CD8-positive, alpha-beta T cell (primary cell): ENCODE measurements at places on chromosomes 16 and 17.

GRCh38 chr16:74771656-74772315 lies 2.8 kb downstream of the FA2H start:
- DNase-seq = peak; percentile 5

GRCh38 chr17:82872591-82873520 lies 33.0 kb upstream of the ZNF750 start:
- no peak for DNase-seq

DNA sequence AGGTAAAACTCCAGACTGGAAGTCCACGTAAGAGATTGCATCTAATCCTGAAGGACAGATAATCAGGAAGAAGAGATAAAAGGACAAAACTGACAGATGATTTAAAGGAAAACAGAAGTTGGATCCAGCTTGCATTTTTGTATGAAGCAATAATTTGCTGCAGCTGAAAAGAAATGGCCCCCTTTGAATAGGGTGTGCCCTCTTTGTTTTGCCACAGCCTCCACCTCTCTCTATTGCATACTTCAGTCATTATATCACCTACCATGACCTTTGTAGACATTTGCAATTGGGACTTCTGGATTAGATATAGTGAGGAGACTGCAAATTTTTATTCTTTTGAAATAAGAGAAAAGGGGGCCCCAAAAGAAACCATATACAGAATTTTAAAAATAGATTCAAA lies 8.1 kb downstream of the NOG start:
- no peak for DNase-seq

DNA sequence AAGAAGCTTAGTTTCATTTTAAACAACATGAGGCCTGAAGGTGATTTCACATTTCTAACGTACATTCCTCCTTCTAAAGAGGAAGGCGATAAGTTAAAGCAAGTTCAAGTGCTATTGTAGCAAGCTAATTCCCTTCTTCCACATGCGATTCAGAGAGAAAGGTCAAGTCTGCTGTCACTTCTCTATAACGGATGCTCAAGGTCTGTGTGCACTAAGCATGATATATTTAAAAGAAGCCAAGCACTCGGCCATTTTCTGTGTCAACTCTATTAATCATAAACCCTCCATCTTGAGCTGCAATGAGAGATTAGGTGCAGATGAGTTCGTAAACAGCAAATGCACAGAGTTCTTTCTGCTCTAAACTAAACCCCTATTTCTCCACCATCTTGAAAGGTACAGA lies 568.8 kb upstream of the ZFHX3 start:
- DNase-seq = no peak

DNA sequence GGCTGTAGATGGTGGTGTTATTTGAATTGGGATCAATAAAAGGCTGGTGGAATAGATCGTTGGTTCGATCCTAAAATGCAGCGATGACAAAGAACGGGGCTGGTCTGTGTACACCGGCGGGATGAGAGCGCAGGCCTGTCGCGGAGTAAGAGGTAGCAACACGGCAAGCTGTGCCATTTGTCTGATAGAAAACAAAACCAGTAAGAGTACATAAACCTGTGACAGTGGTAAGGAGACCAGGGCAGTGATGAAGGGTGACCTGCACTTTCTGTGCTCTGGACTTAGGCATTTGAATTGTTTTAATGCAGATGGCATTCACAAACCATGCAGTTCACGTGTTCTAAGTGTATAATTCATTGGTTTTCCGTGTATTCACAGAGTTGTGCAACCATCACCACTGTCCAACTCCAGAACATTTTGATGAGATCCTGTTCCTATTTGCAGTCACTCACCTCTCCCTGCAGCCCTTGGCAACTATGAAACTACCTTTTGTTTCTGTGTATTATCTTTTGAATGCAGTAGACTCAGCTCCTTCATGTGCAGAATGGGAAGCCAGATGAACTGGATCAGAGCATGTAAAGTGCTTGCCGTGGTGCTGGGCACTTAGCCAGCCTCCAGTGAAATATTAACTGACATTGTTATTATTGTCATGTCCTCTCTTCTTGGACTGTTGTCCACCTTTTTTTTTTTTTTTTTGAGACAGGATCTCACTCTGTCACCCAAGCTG lies 286.1 kb downstream of the SNX29 start:
- DNase-seq = no peak

- no peak for DNase-seq
These were observed 2.2 kb upstream of the AURKB start for GRCh38 chr17:8212312-8213180.

GRCh38 chr17:39738568-39738901 lies 797 bp downstream of the GRB7 start:
- peak; percentile 62 for DNase-seq

DNA sequence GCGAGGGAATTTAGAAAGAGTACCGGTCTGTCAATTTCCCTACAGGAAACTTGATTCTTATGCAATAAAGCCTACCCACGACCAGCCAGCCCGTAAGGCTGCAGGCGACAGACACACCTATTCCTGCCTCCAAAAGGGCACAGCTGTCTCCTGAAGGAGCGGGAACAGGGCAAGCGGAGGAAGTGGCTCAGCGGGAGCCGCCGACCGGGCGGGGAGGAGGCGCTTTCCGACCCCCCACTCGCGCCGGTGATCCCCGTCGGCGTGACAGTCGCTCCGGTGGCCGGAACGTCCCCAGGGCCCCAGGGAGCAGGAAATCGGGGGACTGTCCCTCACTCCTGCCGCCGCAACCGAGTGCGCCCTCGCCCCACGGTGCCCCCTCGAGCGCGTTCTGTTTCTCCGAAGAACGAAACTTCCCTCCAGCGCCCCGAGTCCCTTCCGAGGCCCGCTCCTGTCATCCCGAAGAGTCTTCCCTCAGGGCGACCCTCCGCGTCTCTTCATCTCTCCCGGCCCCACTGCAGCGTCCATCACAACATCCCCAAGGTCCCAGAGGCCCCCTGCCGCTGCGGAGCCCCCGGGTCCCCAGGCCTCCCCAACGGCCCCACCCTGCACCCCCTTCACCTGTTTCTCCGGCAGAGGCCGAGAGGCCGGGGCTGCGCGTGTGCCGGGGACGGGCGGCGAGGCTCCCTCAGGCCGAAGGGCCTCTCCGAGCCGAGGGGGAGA lies 421 bp downstream of the STAT3 start:
- DNase-seq = peak; percentile 38

- peak; percentile 31 for DNase-seq
These were observed 3.4 kb downstream of the ALDOA start for GRCh38 chr16:30068750-30069610.

- peak; percentile 49 for DNase-seq
These were observed 129.9 kb downstream of the MGAT5B start for GRCh38 chr17:76997981-76998531.

DNA sequence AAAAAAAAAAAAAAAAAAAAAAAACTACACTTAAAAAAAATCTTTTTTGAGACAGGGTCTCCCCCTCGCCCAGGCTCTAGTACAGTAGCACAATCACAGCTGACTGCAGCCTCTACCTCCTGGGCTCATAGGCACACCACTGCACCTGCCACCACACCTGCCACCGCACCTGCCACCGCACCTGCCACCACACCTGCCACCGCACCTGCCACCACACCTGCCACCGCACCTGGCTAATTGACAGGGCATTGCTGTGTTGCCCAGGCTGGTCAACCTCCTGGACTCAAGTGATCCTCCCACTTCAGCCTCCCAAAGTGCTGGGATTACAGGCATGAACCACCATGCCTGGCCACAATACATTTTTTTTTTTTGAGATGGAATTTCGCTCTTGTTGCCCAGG lies 17.6 kb upstream of the WDR45B start:
- DNase-seq = no peak

DNA sequence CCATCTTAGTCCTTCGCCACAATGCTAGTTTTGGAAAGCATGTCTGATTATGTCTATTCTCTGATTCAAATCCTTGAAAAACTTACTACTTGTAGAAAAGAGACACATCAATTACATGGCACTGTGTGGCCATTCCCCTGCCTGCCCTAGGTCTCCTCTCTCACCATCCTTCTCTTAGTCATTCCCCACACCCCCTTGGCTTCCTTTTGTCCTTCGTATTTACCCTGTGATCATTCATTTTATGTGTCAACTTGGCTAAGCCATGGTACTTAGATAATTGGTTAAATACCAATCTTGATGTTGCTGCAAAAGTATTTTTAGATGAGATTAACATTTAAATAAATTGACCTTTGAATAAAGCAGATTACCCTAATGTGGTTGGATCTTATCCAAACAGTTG lies 122.9 kb upstream of the CDH11 start:
- DNase-seq = no peak

- DNase-seq = no peak
These were observed 21.2 kb downstream of the CARHSP1 start for GRCh38 chr16:8847623-8848022.

DNA sequence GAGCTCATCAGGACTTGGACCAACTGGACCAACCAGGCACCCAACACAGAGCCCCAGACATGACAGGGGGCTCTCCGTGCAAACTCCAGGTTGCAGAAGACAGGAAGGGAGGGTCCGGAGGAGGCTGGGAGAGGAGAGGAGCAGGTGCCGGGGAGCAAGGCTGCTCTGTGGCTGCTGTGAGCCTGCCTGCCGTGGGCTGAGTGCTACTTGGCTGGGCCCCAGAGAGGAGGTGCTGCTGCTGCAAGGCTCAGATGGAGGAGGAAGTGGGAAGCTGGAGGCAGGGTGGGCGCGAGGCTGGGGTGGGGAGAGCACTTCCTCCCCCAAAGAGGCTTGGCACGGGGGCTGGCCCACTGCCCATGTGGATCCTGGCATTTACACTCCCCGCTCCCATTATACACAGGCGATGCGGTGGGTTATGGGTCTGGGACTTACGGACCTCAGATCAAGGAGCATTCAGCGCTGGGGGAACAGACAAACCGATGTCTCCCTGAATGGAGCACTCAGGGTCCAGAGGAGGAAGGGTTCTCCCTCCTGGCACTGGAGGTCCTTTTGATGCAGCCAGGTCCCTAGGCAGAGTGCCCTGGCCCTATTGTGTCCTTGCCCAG lies 15.9 kb downstream of the EPOP start:
- DNase-seq = no peak
